ENCODE measurements at places on chromosomes 2 and 18.
A peak's percentile ranks its signal among the peaks of the same experiment; 100 is the strongest.

GRCh38 chr2:112881217-112881985, 29.6 kb upstream of the IL37 start:
- DNase-seq, result peak; percentile 34

DNA sequence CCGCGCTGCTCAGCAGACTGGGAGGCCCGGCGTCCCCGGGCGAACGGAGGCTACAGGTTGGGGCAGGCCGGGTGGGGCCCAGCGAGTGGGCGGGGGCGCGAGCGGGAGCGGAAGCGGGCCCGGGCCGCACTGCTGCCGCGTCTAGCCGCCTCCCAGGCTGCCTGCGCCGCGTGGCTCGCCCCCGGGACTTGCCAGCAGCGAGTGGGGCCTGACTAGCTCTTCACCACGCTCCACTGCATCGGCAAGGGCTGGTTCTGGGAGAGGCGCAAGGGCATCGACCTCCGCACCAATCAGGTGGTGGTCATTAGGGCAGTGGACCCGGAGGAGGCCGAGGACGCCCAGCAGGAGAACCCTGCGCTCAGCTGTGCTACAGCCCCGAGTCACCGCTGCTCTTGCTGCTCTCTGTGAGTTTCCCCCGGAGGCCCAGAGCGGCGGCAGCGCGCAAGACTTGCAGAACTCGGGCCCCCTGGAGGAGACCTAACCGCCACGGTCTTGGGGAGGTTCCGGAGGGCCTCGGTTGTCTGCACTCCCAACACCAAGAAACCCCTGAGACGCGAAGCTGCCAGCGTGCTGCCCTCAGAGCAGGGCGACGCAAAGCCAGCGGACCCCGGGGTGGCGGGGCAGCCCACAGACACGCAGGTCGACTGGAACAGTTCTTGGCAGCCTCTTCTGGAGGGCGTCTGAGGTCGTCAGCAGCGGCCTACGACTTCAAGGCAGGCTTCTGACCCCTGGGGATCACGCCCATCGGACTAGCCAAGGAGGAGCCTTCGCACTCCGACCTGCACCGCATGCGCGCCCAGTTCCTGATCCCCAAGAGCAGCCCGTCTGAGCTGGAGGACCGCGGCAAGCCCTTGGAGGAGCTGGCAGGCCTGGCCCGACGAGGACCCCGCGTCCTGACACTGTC, 27.2 kb upstream of the PTPN2 start:
- no peak for DNase-seq

DNA sequence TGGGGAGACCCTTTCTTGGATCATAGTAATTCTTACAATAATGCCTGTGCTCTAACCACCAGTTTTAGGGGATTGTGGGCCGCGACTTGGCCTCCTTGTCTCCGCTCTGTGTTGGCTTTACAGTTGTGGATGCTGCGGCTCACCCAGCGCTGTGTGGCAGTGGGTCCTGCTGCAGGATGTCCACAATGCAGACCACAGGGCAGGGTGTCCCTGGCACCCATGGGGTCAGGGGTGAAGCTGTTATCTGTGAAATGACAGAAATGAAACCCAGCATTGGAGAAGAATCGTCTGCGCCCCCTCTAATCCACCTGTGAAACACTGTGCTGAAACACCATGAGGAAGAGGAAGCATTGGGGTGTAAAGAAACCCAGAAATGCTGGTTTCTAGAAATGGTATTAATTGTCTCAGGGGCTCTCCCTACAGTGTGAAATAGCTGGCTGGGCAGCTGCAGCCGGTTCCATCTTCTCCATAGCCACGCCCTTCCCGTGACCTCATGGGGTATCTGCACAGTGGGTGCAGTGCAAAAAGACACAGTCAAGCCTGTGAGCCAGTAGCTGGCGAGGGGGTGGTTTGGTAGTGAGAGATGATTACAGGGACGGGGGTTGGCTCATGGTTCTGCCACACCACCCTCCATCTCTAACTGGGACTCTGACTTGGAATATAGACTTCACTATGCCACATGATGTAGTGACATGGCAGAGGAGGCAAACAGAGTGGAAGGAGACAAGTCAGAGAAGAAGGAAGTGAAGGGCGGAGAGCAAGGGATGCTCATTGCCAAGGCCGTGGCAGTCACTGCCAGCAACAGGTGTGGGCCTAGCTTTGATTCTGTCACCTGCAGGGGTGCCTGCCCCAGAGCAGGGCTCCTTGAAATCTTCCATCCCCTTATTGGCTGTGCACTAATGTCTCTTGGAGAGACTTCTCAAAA, 16.2 kb downstream of the INPP4A start:
- DNase-seq, result peak; percentile 92

DNA sequence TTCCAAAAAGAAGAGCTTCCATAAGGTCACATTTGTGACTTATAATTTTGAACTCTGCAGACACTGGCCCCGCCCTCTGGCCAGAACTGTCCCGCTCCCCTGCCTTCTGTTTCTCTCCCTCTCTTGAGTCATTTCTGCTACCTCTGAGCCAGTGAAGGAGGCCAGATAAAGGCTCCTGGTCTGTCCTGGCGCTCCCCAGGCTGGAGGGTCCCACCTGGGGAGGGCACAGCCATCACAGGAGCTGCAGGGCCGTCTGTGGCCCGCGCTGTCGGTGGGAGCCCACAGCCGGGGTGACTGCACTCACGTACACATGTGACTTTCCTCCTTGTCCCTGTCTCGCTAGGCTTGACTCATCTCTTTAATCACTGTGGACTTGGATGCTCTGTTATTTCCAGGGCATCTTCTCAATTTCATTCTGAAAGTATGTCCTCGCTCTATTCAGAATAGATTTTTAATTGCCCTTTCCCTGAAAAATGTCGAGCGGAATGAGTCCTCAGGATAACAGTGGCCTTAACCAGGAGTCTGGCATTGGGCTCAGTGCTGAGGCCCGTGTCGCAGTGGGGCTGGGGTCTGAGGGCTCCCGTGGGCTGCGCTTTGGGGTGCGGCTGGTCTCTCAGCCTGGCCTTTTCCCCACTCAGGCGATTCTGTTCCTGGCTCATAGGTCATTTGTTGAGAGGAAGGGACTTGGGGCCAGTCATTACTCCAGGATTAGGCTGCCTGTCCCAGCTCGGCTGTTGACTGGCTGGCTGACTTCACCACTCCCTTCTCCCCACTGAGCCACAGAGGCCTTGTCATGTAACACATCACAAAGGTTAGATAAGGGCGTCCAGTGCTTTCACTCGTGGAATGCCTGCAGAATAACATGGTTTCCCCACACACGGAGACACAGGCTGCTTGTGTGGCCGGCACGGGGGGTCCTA, 34.5 kb downstream of the KLHL29 start:
- DNase-seq, result no peak

GRCh38 chr2:146677280-146677679, 1167.5 kb upstream of the ACVR2A start:
- DNase-seq, result no peak

Measured in Karpas-422 (cell line).